Stimulated activated CD4-positive, alpha-beta T cell treated with anti-CD3 and anti-CD28 coated beads, Interleukin-12 subunit alpha, Interleukin-12 subunit beta, amount 100 ng/mL, for 24 hours (primary cell): ENCODE measurements at places on chromosomes 13 and 19.

DNA sequence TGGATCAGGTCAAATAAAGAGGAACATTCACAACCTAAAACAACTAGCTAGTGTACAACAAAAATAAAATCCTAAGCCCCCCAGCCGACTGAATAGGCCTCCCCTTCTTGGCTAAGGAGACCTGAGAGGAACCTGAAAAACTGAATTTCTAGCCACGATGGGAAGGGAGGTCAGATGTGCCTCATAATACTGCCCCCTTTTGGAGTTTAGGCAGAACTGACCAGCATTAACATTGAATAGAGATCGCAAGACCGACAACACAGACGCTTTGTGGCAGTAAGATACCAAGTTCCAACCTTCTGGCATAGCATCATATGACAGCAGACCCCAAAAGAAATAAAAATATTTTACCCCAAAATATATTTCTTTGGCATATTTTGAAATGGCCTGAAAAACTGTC is 15.9 kb downstream of the CBY2 start:
- no peak for DNase-seq

- DNase-seq: peak; percentile 23
Observed at GRCh38 chr13:31200637-31200971, 829 bp downstream of the B3GLCT start.

DNA sequence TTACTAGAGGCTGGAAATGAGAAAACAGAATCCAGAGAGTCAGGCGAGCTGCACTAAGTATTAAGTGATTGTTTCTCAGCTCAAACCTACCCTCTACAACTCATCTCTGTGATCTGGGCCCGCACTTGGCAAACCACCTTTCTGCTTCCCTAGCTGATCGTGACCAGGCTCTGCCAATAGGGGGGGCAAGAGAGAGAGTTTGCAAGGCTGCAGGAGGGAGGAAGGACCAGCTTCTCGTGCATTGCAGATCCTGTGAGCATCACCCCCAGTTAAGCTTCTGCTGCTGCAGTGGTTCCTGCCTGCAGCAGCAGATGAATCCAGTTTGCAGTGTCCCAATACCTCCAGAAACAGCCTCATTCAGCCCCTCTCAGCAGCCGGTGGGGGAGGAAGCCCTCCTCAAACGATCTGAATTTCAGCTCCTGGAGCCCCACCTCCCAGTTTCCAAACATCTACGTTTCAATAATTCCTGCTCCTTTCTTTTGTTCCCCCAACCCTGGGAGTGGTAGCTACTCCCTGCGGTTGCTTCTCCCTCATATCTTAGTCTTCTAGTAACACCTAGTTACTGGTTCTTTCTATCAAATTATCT is 20.0 kb downstream of the XRCC1 start:
- peak; percentile 84 for DNase-seq

- no peak for DNase-seq
Observed at GRCh38 chr19:42206871-42207755, 10.4 kb downstream of the DEDD2 start.

DNA sequence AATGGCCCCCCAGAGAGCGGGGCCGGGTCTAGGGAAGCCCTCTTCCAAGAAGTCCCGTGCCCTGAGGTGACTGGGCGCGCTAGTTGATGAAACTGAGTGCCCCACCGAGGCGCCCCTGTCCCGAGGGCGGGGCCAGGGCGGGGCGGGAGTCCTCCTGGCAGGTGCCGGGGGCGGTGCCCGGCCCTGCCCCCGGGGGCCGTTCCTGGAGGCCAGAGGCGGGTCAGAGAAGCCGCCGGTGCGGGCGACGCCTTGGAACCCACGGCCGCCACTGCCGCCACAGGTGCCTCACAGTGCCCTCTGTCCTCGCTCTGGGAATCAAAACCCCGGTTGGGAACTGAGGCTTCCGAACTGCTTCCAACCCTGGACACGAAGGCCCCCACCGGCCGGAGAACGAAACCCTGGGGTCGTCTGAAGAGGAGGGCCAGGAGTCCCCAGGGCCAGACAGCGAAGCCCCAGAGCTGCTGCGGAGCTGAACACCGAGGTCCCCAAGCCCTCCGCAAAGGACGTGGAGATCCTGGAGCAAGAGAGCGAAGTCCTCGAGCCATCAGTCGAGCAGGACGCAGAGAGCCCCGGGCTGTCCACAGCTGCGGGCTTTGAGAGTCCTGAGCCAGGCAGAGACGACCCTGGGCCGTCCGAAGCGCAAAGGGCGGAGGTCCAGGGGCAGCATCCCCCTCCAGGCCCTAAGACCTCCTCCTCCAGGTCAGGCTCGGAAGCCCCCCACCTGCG is at the start of gene MISP3:
Gene MISP3 (plus strand): TSS at position 252 of the 726 bp plus-strand sequence. CDS start 524 bp downstream, outside the sequence.
- DNase-seq: no peak

GRCh38 chr19:29380581-29380980 is 145.2 kb upstream of the VSTM2B start:
- no peak for DNase-seq
